GM19239 (cell line): ENCODE measurements at places on chromosomes 1 and 21.

DNA sequence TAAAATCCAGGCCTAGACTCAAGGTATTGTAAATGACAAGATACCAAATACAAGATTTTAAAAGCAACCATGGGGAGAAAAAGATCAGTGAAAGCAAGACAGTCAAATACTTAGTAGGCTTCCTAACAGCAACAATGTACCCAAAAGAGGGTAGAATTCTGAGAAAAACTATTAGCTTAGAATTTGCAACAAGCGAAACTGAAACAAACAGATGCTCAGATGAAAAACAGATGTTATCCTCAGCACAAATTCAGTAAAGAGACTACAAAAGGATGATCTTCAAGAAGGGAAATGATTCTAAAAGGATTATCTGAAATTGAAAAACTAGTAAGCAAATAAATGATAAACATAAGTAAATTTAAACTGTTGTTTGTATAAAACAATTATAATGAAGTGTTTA is 40.0 kb downstream of the PDC start:
- no peak for DNase-seq

DNA sequence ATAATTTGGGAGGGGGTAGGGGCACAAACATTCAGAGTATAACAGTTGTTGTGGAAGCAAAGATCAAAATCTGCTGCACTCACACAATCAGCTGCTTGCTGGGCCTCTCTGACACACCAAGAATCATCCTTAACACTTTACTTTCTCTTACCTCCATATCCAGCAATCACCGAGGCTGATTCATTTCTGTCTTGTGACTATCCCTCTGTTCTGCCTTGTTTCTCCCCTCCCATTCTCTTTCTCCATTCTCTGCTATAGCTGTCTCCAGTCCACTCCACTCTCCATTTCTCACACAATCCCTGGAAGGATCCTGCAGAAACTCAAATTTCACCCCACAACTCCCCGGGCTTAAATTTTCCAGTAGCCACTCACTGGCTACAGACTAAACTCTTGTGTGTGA is 91.8 kb upstream of the NGF start:
- no peak for DNase-seq

GRCh38 chr1:198552668-198553416 is 12.4 kb upstream of the ATP6V1G3 start:
- no peak for DNase-seq

- DNase-seq = no peak
Measured at GRCh38 chr1:244353551-244354091, 98.1 kb downstream of the ADSS2 start.

- no peak for DNase-seq
Measured at GRCh38 chr1:19903621-19904020, 19.8 kb downstream of the PLA2G2E start.

DNA sequence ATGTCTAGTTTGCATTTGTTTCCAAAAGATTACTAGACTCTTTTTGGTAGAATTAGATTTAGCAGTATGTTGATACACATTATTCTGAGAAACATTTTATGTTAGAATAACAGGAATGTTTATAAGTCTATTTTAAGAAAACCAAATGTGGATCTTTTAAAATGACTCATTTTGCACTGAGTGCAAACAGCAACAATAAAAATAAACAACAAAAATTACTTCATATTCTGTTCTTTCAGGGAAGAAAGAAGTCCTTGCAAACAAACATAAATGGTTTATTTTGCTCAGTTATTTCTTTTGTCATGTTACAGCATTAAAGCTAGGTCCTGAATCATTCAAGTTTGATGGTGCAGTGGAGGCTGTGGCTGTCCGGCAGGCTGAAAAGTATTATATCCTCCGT is 106.8 kb upstream of the TENT5C start:
- no peak for DNase-seq

DNA sequence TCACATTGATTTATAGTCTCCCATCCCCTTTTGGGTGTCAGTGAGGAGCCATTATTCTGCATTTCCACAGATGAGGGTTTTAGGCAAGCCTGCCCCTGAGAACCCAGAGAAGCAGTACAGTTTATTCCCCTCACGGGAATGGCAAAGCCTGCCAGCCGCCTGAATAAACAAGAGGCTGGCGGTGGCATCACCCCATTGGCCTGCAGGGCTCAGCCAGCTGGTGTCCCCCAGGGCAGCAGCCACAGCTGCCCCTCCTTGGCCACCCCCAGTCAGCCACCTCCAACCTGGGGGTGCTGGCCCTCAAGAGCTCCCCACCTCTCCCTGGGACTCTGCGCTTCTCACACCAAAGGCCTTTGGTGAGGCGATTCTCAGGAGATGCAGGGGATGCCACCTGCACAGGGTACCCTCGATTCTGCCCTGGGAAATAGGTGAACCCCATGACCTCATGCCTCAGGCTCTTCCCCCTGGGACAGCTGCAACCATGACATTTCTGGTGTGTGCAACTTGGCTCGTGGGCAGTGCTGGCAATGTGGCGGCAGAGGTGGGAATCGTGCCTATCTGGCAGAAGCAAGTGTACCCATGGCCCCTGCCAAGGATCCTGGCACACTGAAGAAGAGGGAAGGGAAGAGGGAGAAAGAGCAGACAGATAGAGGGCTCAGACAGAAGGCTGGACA is 14.0 kb downstream of the OLFML2B start:
- DNase-seq = no peak

DNA sequence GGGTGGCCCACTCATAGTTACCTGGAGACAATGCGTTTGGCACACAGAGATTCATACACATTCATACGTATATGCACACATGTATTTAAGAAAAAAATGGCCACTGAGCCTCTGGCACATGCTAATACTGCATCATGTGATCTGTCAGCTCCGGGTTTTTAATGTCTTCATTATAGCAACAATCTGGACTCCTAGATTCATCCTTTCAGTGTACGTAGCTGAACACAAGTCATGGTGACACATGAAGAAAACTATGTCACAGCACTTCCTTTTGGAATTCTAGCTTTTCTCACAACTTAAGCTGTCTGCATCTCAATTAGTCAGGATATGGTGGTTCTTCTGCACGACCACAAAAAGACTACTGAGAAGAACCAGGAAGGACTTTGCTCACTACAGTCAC is 24.7 kb downstream of the HSF2BP start:
- no peak for DNase-seq

GRCh38 chr1:87763483-87763882 is 434.8 kb downstream of the LMO4 start:
- no peak for DNase-seq

DNA sequence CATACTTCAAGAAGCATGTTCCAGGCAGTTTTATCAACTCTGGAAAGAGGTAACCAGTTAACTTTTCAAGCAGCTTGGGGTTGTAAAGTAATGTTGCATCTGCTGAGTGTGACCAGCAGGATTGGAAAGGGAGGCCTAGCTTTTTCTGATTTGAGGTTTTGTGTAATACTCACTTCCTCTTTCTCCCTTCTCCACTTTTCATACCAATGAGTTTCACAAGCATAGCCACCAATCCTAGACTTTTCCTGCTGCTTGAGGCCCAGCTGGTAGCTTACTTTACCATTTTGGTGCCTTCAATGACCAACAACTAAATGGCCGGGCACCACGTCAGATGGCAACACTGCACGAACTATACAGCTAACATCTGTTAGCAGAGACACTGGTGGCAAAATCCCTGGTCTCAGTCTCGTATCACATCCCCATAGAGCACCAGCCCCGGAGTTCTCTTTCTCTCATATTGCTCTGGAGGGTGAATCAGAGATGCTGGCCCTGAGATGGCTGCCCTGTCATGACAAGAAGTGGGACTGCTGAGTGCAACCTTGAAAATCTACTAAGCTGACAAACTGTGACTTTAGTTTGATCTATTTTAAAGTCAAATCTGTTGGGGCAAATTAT is 14.8 kb upstream of the GPR88 start:
- DNase-seq = no peak

GRCh38 chr1:15953294-15953771 is 22.6 kb downstream of the ZBTB17 start:
- DNase-seq = no peak

DNA sequence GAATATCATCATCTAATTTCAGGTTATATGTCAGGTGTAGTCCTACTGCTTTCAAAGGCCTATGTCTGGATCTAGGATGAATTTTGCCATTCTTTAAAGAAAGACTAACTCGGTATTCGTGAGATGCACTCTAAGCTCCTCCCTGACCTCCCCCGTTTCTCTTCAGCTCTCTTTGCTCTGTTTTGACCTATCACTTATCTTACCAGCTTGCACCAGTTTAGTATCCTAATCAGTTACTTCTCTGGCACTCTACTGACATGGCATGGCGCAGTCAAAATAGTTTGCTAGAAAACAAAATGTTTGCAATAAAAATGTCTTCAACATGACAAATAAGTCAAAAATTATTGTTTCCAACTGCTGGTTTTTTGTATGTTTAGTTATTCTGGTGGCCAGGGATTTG is 8.4 kb upstream of the SLC16A1 start:
- DNase-seq = no peak

GRCh38 chr1:161207173-161207572 is 5.0 kb downstream of the NDUFS2 start:
- DNase-seq = no peak

- DNase-seq = no peak
Measured at GRCh38 chr1:205914155-205914507, 29.1 kb downstream of the SLC26A9 start.

DNA sequence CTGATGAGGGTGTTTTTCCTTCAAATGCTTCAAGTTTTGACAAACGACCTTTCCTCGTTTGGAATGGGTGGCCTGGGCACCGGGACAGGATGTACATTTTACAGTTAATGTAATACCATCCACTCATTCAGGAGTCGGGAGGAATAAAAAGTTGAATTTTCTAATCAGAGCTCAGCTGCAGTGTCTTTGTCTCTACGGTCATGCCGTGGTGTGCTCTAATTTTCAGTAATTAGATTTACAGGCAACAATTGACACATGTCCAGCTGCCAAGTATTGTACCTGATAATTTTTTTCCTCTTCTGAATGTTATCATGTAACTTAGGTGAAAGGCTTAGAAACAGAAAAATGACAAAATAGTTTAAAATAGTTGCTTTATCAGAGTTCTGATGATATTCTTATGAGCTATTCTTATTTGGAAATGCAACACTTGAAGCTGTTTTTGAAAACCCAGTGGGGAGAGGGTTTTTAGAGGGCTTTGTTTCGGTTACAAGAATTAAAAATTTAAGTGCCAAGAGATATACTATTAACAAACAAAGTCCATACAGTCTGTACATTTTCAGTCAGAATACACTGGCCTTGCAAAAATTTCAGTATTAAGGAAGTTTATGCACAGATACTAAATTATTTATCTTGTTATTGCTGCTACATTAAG is 1.0 kb downstream of the CDKN2C start:
- no peak for DNase-seq

GRCh38 chr1:184167352-184167751 is 115.8 kb downstream of the TSEN15 start:
- no peak for DNase-seq

- peak; percentile 12 for DNase-seq
Measured at GRCh38 chr1:198556971-198557370, 16.5 kb upstream of the ATP6V1G3 start.

GRCh38 chr21:35963920-35964451 is 96.3 kb downstream of the SETD4 start:
- no peak for DNase-seq

DNA sequence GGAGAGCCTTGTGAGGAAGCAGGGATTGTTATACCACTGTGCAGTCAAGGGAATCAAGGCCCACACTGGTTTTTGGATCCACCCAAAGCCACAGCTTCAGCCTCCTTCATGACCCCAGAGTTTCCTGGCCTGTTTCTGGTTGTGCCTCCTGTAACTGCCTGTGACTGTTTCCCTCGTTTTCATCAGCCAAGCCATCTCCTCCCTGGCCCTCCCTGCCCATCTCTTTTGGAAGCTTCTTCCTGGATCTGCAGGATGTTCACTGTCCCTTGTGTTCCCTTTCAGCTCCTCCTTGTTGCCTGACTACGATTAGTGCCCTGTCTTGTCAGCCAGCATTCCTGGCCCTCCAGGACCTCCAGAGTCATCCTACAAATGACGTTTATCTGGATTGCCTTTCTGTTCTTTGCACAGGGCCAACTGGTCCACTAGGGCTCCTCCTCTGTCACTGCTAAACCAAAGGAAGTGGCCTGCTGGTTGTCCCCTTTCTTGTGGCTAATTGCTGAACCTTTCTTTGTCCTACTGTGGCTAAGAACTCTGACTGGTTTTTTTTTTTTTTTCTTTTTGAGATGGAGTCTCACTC is 17.9 kb downstream of the SFT2D2 start:
- no peak for DNase-seq

DNA sequence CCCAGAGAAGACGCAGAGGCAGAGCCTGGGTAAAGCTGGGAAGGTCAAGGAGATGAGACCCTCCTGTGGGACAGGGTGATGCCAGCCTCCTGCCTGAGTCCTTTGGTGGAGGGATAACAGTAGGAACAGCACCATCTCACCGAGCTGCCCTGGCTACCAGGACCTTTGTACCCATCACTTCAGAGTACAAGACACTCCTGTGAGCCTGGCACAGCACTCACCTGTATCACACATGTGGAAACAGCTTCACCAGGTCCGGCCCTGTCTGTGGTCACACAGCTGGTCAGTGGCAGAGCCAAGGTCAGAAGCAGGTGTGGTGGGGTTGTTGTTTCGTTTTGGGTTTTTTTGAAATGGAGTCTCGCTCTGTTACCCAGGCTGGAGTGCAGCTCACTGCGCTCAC is 5.0 kb upstream of the TMEM200B start:
- no peak for DNase-seq

GRCh38 chr1:79902418-79902817 is 895.9 kb upstream of the ADGRL4 start:
- no peak for DNase-seq
